ENCODE measurements at places on chromosomes 5 and 9. TPM values are rescaled to one million over a fixed set of nuclear protein-coding genes. Genes with fewer than 3 reads are reported as not detected.

Gene TTC16
- not detected for total RNA-seq

Gene LIX1
- total RNA-seq = 0.07 TPM

Gene RNF208
- total RNA-seq = 7.7 TPM

Gene PAPPA
- 0.17 TPM for total RNA-seq

Gene RNF183
- total RNA-seq = not detected

Gene STK10
- 14.6 TPM for total RNA-seq

Gene YIPF5
- total RNA-seq = 44.6 TPM

Gene IFNB1
- total RNA-seq = not detected

Gene ZDHHC11
- total RNA-seq = 37.6 TPM

Gene ORM2
- 1.4 TPM for total RNA-seq

Gene SH3RF2
- total RNA-seq = 0.66 TPM

Measured in H9 (cell line).